ENCODE measurements at places on chromosomes 12 and 14. TPM values are rescaled to one million over a fixed set of nuclear protein-coding genes. Genes with fewer than 3 reads are reported as not detected.
A peak's percentile ranks its signal among the peaks of the same experiment; 100 is the strongest.

GRCh38 chr14:103014466-103015228 is 42.7 kb downstream of the CDC42BPB start:
- peaks cover 6% of the 10 kb centered on the region for H3K27me3 ChIP-seq
- H3K36me3 ChIP-seq = no peaks in the 10 kb centered on the region
- no peak for DNase-seq
- peaks cover 7% of the 10 kb centered on the region for H3K4me1 ChIP-seq
- H3K27ac ChIP-seq = no peak overlapping the region

- DNase-seq = no peak
- no peak overlapping the region for H3K27ac ChIP-seq
- H3K4me3 ChIP-seq = no peak overlapping the region
These were observed 4.3 kb upstream of the ASCL1 start for GRCh38 chr12:102953221-102953620.

GRCh38 chr12:39112064-39112463 is 206.7 kb upstream of the CPNE8 start:
- H3K4me1 ChIP-seq = no peaks in the 10 kb centered on the region
- no peaks in the 10 kb centered on the region for H3K27me3 ChIP-seq
- H3K27ac ChIP-seq = no peak overlapping the region
- H3K36me3 ChIP-seq = no peaks in the 10 kb centered on the region
- H3K4me3 ChIP-seq = no peak overlapping the region
- DNase-seq = no peak

- H3K27ac ChIP-seq = peak overlapping the region; percentile 78
- peaks cover 43% of the 10 kb centered on the region for H3K4me1 ChIP-seq
- H3K27me3 ChIP-seq = no peaks in the 10 kb centered on the region
These were observed 7.7 kb downstream of the RARG start for GRCh38 chr12:53224061-53224896.

GRCh38 chr12:25130741-25131188 is 64.2 kb downstream of the DNAI7 start:
- no peaks in the 10 kb centered on the region for H3K36me3 ChIP-seq
- no peak overlapping the region for H3K27ac ChIP-seq
- no peak overlapping the region for H3K4me3 ChIP-seq
- no peak for DNase-seq
- peaks cover 8% of the 10 kb centered on the region for H3K27me3 ChIP-seq

GRCh38 chr12:29427964-29428363 is 47.0 kb upstream of the ERGIC2 start:
- H3K4me3 ChIP-seq = no peak overlapping the region
- H3K27me3 ChIP-seq = peaks cover 6% of the 10 kb centered on the region
- H3K36me3 ChIP-seq = peaks cover 3% of the 10 kb centered on the region
- H3K27ac ChIP-seq = no peak overlapping the region

- peaks cover 22% of the 10 kb centered on the region for H3K36me3 ChIP-seq
- H3K27ac ChIP-seq = no peak overlapping the region
- DNase-seq = no peak
- peaks cover 6% of the 10 kb centered on the region for H3K4me1 ChIP-seq
- no peaks in the 10 kb centered on the region for H3K27me3 ChIP-seq
These were observed 7.3 kb downstream of the TESC start for GRCh38 chr12:117091758-117092510.

- H3K27ac ChIP-seq = no peak overlapping the region
- H3K27me3 ChIP-seq = peaks cover 66% of the 10 kb centered on the region
- no peak for DNase-seq
- no peaks in the 10 kb centered on the region for H3K36me3 ChIP-seq
- H3K4me3 ChIP-seq = no peak overlapping the region
These were observed 85.1 kb downstream of the TMEM30B start for GRCh38 chr14:61196034-61196433.

GRCh38 chr12:6476489-6476888 is 6.0 kb upstream of the VAMP1 start:
- DNase-seq = no peak
- no peaks in the 10 kb centered on the region for H3K36me3 ChIP-seq
- H3K4me1 ChIP-seq = peaks cover 6% of the 10 kb centered on the region
- peaks cover 14% of the 10 kb centered on the region for H3K27me3 ChIP-seq

DNA sequence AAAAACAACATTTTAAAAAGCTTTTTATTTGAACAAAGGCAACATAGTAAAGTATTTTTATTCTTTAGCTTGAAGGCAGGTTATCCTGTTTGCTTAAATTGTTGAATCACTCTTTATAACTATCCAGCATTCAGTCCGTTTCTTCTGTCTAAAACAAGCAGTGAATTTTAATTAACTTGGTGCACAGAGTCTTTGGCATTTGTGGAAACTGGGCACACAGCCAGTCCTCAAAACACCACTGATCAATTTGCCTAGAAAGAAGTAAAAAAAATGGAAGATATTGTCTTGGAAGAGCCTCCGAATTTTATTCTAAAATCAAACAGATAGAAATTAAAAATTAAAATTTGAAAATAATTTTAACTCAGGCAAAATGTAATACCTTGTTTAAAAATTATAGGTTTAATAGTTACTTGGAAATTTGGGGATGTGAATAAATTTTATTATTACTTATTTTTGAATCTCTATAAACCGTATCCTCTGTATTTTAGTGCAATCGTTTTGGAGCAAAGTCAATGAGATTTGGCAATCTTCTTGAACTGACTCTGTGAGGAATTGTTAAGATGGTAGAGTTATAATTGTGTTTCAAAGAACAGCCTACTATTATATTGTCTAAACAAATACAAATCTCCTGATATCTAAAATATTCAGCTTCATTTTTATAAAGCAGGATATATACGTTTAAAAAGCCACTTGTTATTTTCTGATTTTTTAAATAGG is 927.0 kb downstream of the SLC16A7 start:
- no peak for DNase-seq
- no peaks in the 10 kb centered on the region for H3K4me1 ChIP-seq
- H3K27ac ChIP-seq = no peak overlapping the region
- no peaks in the 10 kb centered on the region for H3K27me3 ChIP-seq

GRCh38 chr14:100156776-100157175 is 2.7 kb downstream of the DEGS2 start:
- H3K27me3 ChIP-seq = peaks cover 42% of the 10 kb centered on the region
- H3K36me3 ChIP-seq = peaks cover 4% of the 10 kb centered on the region
- no peak overlapping the region for H3K4me3 ChIP-seq

Gene TAS2R9
- not detected for total RNA-seq

Gene TMEM132C
- not detected for total RNA-seq

Gene SMIM41
- total RNA-seq = not detected

Gene MSI1
- total RNA-seq = 0.07 TPM

Gene PLCZ1
- total RNA-seq = not detected
